ENCODE measurements at places on chromosomes 7 and 10.
A peak's percentile ranks its signal among the peaks of the same experiment; 100 is the strongest.

- DNase-seq: no peak
Measured at GRCh38 chr7:29335188-29336083, 140.9 kb downstream of the CHN2 start.

DNA sequence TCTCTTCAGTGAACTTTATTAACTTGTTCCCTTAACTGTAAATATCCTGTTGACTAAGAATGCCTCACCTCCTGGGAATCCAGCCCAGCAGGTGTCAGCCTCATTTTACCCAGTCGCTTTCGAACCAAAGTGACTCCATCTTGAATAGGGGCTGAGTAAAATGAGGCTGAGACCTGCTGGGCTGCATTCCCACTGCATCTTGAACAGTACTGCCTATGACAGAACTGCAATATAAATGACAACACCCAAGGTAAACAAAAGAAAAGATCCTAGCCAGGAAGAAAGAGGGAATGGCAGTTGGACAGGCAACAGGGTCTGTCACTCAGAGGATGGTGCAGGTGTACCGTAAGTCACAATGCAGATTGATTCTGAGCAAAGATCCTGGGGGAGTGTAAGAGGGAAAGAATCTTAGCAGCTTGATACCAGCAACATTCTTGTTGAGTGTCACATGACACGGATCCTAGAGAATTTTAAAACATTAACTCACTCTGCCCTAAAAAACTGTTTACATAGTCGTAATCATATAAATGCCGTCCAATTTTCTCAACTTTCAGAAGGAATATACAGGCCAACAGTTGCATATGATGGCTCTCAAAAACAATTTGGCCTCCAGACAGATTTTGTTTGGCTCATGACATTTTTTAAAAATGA, 4.4 kb upstream of the FAM107B start:
- no peak for DNase-seq

DNA sequence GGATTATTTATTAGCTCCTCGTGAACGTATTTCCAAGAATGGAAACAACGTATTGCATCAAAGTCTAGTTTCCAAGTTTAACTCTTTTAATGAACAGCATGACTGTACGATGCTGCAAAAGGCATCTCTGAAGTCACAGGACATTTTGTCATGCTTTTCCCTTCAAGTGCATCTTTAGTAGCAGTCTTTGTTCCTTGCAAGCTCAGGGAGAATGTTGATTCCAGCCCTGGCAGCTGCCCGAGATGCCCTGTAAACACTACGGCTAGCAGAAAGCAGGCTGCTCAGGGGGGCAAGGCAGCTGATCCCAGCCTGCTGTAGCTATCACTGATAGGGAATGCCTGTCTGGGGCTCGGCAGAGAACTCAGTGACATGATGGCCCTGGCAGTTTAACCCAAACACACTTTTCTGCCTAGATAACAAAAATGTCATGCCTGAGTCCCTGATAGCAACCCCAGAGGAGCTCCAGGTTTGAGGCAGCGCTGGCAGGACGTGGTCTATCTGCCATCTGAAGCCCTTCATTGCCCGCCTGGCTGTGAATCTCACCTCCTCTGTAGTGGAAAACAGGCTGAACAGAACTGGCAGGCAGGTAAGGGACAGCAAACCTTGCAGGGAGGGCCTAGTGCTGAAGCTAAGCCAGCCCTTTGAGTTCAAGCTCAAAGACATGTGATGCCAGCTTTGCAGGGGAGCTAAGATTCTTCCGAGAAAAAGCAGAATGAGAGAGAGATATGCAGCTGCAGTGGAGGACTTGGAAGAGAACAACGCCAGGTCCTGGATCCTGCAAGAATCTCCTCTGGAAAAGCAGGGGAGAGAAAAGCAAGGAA, 264.6 kb downstream of the SNX10 start:
- no peak for DNase-seq

DNA sequence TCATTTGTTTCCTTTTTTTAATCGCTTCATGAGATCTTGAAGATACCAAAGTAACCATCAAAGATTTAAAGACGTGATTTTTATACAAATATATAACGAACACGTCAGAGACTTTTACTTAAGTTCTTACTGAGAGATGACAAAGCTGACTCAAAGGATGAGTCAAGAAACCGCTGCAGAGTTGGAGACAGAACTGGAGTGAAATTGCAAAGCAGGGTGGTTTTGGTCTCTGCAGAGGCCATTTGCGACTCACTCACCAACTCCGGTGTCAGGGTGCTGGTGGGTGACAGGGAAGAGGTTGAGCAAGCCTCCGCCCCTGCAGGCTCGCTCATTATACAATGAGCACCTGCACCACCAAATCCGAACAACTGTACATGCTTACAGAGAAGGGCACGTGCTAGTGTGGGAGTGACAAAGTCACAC, 75.2 kb downstream of the DNAJB6 start:
- no peak for DNase-seq

DNA sequence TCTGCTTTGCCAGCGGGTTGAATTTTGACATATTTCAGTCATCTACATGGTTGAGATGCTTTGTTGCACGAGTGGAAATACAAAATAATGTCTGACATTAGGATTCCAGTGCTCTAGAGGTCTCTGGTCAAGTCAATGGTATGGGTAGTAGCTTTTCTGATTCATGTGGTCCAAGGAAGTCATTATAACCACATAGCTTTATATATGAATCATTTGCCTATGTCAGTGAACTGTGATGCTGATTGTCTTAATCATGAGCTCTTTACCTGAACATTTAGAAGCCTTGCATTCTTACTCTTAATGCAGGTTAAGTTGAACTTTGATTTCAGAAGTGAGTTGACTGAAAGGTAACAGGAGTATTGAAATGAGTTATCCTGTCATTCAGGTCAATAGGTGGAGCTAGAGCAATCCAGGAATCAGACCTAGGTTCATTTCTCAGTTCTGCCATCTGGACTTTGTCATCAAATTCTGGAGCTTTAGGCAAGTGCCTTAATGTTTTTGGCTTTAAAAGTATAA, 3.3 kb downstream of the MAPK8 start:
- DNase-seq: no peak

DNA sequence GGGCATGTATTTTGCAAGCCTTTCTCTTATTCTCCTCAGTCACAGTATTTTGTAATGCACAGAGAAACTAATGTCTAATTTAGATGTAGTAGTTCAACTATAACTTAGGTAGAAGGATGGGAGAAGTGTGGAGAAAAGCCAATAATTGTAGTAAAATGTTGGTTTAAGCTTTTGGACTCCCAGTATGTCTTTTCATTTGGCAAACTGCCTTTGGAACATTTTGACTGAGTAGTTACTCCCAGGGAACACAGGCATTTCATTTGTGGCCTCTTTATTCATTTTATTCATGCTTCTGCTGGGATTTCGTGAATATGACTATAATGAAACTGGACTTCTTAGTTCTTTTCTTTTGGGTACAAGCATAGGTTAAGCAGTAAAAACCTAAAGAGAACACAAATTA, 79.0 kb downstream of the EXOC4 start:
- no peak for DNase-seq

GRCh38 chr7:158358926-158359645, 228.5 kb downstream of the PTPRN2 start:
- DNase-seq: no peak

GRCh38 chr7:95545007-95545615, 51.2 kb downstream of the PDK4 start:
- peak; percentile 29 for DNase-seq

DNA sequence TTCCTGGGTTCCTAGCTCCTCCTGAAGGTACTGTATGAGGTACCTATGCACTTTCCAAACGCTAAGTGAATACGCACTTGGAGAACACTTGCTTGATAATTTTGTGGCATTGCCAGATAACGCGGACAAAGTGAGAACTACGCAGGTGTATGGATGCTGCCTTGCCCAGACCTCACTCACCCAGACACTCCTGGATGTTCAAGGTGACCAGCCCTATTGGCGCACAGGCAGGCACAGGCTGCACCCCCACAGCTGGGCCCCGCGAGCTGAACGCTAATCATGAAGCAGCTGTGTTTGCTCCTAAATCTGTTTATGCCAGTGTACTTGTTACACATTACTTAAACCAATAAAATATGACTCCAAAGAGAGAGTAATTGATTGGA, 27.3 kb downstream of the DIP2C start:
- no peak for DNase-seq

GRCh38 chr10:49592726-49593563, 17.2 kb upstream of the SLC18A3 start:
- DNase-seq: no peak

- DNase-seq: no peak
Measured at GRCh38 chr10:64659311-64659710, 1138.1 kb downstream of the REEP3 start.

- DNase-seq: no peak
Measured at GRCh38 chr10:6833458-6834011, 253.5 kb upstream of the PRKCQ start.

- peak; percentile 49 for DNase-seq
Measured at GRCh38 chr7:47088329-47089067, 493.4 kb downstream of the TNS3 start.

- DNase-seq: no peak
Measured at GRCh38 chr10:111323389-111323966, 246.6 kb downstream of the ADRA2A start.

DNA sequence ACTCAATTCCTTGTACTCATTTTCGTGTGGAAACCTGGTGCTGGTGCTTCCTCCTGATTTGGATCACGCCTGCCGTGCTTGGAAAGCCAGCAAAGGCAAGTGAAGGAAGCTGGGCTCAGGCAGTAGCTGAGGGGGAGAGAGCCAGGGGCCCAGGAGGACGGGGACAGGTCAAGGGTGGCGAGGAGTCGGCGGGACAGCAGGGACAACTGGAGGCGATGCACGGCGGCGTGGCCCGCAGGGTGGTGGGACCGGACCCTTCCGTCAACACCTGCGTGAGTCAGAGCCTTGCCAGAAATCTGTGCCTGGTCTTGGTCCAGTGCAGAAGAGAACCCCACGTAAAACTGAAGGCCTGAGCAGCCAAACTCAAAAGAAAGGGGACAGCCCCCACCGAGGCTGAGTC, 309.7 kb upstream of the SHH start:
- DNase-seq: no peak

DNA sequence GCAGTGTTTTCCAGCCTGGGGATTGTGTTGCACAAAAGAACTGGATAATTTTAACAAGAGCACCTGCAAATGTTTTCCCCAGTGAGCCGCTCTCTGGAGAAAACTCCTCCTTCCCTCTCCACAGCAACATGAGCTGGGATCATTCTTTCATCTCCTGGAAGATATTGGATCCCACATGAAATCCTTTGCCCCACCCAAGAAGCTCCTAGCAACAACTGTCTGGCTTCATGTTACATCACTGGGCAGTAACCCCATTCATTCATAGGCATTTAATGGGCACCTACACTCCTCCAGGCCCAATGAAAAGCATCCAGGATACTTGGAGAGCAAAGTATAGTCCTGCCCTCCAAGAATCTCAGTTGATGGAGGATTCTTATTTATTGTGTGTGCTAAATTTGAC, 27.2 kb downstream of the LSM5 start:
- DNase-seq: no peak

- no peak for DNase-seq
Measured at GRCh38 chr7:158206341-158206740, 381.3 kb downstream of the PTPRN2 start.

DNA sequence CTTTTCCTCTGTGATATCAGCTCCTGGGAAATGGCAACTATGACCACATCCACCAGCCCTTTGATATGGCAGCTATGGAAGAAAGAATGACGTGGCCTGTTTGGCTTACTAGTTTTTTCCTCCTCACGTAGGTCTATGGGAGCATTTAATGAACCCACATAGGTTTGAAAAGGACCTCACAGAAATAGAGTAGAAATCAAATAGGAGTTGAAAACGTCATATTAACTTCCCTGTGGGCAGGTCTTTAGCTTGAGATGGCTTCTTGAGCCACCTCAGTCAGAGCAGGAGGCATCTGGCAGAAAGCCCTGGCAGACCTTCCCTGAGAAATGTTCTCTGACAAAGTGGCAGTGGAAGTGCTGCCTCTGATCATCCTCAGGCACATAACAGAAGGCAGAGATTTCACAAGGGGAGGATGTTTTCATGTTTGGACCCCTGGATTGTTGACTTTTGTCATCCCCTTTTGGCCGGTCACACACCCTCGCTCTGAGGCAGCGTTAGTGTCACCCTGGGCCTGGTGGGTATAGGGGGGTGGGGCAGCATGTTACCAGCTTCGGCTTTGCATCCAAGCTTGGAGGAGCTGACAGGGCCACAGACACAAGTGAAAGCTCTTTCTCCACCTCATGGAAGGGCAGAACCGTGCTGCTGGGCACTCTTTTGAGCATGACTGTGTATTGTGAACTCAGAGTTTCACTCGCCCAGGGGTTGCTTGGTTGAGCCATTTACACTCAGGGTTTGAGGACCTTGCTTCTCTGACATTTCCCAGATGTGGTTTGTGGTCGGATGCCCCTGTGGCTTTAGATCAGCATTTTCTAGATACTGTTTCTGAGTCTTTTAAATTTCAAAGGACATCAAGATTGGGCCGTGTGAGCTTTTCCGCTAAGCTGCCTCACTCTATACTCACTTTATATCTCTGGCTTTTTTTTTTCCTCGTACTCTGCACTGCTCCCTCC, 184.2 kb downstream of the STK31 start:
- no peak for DNase-seq

DNA sequence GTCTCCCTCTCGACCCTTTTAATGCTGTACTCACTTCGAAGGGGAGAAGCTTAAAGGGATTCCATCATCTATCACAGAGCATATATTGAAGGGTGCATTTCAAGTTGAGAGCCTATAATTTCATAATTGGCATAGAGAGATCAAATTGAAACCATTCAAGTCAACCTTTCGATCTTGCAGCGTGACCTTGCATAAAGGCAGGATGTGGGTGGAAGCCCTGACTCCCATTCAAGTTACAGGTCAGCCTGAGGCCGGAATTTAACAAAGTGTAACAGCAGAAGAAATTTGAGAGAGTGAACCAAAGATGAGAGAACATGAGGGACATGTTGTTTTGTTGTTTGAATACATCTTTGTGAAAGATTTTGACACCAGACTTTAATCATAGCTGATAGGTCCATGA, 195.3 kb upstream of the TPK1 start:
- DNase-seq: no peak

DNA sequence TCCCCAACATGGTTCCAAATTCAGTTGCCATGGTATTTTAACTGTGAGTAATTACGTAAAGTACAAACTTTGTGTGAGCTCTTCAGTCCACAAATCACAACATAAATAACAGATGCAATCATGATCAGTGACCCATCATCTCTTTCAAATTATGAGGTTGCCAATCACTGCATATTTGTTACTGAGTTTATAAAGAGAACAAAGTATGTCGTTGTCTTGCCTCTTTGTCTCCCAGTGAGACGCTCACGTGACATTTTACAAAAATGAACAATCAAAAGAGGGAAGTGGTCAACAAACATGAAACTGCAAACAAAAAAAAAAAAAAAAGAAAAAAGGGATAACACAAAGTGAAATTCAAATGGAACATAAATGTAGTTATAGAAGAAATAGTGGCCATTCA, 122.7 kb upstream of the PDSS1 start:
- no peak for DNase-seq

GRCh38 chr10:121442086-121442935, 155.9 kb downstream of the FGFR2 start:
- DNase-seq: no peak

DNA sequence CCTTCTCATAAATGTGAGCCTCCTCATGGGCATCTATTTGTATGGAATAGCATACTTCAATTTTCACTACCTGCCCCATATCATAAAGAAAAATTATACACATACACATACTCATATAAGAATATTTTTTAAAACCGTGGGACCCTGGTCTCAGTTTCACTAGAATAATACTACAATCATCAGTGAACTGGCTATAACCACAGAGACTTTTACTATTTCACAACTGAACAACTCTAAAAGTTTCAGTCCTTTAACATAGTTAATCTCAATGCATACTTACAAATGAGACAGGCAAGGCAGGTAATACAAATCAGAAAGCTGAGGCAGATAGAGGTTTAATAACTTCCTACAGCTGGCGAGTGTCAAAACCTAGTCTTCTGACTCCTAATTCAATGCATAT, 83.1 kb downstream of the LRRN3 start:
- no peak for DNase-seq
